ENCODE measurements at places on chromosomes 13 and 19. TPM values are rescaled to one million over a fixed set of nuclear protein-coding genes. Genes with fewer than 3 reads are reported as not detected.

- DNase-seq = no peak
Observed at GRCh38 chr13:48214519-48215121, 18.4 kb upstream of the ITM2B start.

COX7A1 gene
- 4.8 TPM for total RNA-seq

GRCh38 chr13:98540476-98540875 lies 36.4 kb downstream of the STK24 start:
- DNase-seq = no peak

- no peak for DNase-seq
Observed at GRCh38 chr19:35582760-35583159, 3.2 kb upstream of the PMIS2 start.

IL4I1 gene
- 20.6 TPM for total RNA-seq

GRCh38 chr19:16637535-16637934 lies 9.5 kb upstream of the MED26 start:
- DNase-seq = no peak

PSG1 gene
- total RNA-seq = 2.0 TPM

GRCh38 chr13:110209950-110210603 lies 96.9 kb downstream of the COL4A1 start:
- DNase-seq = no peak

IZUMO2 gene
- total RNA-seq = not detected

DNA sequence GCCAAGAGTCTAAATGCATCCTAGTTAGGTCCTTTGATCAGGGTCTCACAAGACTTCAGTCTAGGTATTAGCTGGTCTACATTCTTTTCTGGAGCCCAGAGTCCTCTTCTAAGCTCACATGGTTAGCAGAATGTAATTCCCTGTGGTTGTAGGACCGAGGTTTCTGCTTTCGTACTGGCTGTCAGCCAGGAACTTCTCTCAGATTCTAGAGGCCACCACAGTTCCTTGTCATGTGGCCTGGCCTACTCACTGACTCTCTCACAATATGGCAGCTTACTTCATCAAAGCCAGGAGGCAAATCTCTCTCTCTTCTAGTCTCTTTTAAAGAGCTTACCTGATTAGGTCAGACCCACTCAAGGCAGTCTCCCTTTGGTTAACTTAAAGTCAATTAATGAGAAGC lies 82.9 kb downstream of the POU4F1 start:
- DNase-seq = no peak

DNA sequence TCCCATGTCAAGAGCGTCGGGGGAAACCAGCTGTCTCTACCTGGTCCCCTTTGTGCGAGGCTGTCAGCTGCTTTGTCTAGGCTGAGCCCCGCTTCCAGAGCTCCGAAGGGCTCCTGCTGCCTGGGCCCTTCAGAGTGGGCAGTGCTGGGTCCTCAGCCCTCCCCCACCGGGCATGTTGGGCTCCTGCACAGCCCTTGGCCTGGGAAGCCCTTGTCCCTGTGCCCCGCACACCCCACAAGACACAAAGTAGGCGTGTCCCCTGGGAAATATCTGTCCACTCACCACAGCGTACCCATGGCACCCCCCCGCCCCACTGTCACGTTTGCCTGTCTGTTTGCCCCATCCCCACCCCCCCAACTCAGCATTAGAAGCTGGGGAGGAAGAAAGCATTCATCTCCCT lies 39.6 kb upstream of the RANBP3 start:
- no peak for DNase-seq

DNA sequence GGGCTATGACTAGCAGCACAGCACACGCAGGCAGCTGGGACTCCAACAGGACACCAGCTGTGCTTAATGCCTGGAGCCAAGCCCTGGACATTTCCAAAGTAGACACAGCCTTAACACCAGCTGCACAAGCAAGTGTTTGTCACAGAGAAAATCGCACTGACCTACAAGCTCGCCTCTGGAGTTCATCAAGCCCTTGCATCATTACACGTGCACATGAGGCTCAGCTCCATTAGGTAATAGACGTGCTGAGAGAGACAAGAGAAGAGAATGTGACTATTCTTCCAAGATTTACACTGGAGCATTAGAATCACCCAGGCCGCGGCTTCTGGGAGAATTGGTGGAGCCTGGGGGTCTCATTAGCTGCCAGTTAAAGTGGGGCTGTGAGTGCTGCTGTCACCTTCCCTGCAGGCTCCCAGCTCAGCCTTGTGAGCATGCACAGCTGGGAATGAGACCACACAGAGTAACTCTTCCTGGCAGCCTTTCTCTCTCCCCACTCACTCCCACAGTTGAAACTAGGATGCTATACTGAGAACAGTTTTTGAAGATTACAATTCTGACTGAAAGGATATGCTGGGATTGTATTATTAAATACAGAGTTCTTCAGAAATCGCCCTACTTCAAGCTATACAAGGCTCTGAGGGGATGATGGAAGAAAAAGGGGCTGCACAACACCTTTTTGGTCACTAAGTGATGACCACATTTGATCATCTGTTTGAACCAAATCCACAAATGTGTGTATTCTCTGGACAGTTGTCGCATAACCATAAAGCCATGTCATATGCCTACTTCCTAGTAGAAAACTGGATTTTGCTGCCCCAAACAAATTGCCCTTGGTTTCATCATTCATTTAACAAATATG lies 10.5 kb downstream of the STOML3 start:
- DNase-seq = no peak

RASA3 gene
- total RNA-seq = 73.2 TPM

GRCh38 chr13:21014139-21014501 lies 47.3 kb downstream of the LATS2 start:
- no peak for DNase-seq

DNA sequence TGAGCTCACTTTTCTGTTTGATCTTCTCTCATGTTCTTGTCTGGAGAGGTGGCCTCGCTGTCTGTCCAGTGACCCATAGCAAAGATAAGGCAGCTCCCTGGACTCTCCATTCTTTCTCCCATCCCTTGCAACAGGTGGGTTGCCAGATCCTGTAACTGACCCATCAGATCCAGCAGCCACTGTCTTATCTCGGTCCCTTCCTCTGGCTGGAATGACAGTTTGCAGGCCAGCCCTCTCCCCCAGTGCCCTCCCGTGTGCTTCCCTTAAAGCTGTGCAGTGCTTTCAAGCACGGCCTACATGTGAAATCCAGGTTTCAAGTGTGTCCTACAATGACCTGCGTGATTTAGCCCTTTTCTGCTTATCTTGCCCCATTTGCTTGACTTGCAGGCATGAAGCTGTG lies 3.7 kb downstream of the GTF3A start:
- DNase-seq = no peak

GRCh38 chr19:14405758-14406644 lies 13.1 kb downstream of the DDX39A start:
- no peak for DNase-seq

ZNF570 gene
- 8.6 TPM for total RNA-seq

GRCh38 chr19:10321874-10322835 lies 6.3 kb upstream of the FDX2 start:
- no peak for DNase-seq

NAXD gene
- total RNA-seq = 16.0 TPM

GRCh38 chr19:34231439-34231838 lies 22.9 kb upstream of the GARRE1 start:
- no peak for DNase-seq

TNFRSF19 gene
- 8.0 TPM for total RNA-seq

TSSK6 gene
- total RNA-seq = 0.92 TPM

DNA sequence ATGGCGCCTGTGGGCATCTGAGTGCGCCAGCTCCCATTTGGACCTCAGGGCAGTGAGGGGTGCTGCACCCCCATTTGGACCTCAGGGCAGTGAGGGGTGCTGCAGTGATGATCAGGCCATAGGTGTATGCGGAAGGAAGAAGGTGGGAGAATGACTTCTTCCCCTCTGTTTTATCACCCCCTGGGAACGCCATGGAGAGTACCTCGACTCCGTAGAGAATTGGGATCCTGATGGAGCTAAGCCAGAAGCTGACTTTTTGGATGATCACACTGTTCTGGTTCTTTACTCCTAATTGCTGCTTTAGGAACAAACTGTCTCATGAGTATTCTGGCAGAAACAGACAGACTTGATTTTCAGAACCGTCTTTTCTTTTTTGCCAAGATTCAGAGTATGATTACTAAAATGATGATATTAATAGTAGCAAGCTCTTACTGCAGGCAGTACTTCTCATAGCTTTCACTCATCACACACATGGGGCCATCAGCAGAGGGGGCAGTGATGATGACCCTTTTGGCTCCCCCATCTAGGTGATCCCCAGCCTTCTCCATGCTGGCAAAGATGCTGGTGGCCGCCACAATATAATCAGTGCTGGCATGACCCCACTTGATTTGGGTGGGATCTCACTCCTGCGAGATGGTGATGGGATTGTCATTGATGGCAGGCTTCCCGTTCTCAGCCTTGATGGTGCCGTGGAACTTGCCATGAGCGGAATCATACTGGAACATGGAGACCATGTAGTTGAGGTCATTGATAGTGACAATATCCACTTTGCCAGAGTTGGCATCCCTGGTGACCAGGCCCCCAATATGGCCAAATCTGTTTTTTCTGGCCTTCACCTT lies 10.3 kb upstream of the UBAC2 start:
- no peak for DNase-seq

C1QTNF9 gene
- not detected for total RNA-seq

PSG7 gene
- not detected for total RNA-seq

TMEM38A gene
- 0.34 TPM for total RNA-seq

DNA sequence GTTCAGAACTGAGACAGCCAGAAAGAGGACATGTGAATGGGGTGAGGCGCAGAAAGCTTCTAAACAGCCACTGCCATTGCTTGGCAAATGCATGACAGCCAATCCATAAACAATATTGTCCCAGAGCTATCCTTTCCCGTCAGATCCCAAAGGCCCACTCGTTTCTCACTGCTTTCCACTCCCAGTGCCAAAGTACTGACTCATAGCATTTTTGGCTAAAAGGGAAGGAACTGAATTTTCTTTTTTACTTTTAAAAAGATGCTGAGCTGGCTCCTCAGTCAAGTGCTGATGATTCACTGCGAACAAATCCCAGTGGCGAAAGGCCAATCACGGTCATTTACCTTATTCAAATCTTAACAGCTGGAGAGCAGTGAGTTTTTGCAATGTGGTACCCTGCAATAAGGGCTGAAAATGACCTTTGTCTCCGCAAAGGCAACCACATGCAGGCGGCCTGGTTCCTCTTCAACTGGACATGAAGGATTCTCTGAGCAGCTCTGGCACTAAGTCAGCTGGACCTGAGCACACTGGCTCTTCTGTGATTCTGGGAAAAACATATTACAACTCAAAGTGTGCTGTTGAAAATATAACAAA lies 151.7 kb downstream of the DCLK1 start:
- DNase-seq = no peak

DNA sequence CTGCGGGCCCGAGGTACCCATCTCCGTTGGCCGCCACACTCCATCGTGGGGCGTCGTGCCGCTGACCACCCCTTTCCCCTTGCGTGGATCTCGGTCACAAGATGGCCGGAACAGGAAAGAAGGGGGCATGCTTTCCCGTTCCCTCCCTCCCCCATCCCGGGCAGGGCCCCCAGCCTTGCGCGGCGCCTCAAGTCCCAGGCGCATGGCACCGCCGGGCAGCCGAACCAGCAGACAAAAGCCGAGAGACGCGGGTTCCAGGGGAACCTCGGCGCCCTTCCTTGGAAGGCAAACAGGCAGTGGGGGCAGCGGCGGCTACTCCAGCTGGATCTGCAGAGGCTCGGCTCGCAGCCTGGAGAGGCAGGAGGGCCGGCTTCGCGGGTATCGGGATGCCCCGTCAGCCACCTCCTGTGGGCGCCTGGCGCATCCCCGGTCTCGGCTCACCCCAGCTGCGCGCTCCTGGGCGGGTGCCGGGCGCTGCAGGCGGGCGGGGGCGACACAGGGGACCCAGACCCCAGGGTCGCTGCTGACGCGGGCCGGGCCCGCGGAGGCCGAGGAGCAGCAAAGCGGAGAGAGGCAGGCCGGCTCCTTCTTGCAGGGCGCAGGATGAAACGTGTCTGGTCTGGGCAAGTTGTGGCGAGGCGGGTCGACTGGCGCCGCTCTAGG lies 439 bp downstream of the DZIP1 start:
- DNase-seq = no peak

DNA sequence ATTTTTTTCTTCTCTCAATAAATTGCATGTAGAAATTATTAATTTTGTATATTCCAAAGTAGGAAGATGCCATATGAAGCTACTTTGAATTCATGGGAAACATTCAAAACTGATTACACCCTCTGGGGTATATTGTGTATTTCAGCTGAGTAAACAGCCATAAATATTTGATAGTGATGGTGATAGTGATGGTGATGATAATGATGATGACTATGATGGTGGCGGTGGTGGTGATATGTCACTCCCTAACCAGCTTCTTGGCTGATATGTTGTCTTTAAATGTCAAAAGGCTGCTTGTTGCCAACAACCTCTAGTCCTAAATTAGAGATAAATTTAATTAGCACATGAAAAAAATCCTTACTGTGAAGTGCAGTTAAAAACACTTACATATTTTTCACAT lies 102.0 kb downstream of the LRCH1 start:
- DNase-seq = no peak

DNA sequence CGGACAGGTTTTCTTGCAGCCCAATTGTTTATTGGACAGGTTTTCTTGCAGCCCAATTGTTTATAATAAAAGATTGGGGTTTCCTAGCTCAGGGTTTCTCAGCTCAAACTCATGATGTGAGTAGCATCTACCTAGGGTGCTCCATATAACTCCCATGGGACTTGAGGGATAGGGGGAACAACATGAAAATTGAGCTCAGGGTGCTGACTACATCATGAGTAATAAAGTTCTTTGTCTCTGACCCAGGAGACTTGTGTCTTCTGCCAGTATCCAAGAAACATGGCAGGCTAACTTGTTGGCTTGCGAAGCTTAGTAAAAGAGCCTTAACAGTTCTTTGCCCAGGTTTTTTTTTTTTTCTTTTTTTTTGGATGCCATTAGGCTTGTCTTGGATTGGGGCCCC lies 59.2 kb upstream of the MYCBP2 start:
- no peak for DNase-seq

DNA sequence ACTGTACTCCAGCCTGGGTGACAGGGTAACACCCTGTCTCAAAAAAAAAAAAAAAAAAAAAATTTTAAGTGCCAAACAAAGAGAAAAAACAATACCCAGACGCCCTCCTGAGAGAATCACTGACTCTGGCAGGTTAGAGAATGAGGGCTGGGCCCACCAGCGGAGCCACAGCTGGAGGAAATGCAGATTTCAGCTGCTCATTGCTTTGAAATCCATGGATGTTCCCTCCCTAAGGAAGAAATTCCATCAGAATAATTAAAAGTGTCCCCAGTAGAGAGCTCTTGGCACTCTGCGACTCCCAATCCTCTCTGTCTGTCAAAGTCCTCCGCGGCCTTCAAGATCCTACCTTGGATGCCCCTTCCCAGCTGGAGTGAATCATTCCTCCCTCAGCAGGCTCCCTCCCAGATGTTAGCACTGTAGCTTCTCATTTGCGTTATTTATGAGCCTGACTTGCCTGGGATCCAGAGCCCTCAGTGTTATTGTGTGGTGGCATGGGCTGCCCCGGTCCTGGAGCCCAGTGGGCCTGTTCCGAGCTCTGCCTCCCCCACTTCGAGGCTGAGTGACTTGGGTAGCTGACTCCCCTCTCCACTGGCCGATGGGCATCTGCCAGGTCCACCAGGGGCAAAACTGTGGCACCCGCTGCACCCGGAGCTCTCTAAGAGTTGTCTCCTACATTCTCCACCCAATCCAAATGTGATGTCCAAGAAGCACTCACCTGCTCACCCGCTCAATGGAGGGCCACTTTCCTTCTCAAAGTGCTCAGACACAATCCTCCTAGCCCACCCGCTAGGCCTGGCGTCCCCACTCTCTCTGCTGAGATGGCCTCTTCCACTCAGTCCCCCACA lies 47.0 kb downstream of the SERP2 start:
- DNase-seq = no peak

All from glomerular endothelial cell (primary cell).